Stimulated activated CD4-positive, alpha-beta T cell treated with anti-CD3 and anti-CD28 coated beads, Interleukin-1b, Interleukin-23, amount 100 ng/mL, for 1 hour (primary cell): ENCODE measurements at places on chromosomes 3 and 15.

- no peak for DNase-seq
Measured at GRCh38 chr3:78977073-78977472, 790.7 kb downstream of the ROBO1 start.

- DNase-seq = no peak
Measured at GRCh38 chr3:97417-98258, 98.9 kb upstream of the CHL1 start.

GRCh38 chr3:135084405-135084804 is 289.3 kb downstream of the EPHB1 start:
- no peak for DNase-seq

DNA sequence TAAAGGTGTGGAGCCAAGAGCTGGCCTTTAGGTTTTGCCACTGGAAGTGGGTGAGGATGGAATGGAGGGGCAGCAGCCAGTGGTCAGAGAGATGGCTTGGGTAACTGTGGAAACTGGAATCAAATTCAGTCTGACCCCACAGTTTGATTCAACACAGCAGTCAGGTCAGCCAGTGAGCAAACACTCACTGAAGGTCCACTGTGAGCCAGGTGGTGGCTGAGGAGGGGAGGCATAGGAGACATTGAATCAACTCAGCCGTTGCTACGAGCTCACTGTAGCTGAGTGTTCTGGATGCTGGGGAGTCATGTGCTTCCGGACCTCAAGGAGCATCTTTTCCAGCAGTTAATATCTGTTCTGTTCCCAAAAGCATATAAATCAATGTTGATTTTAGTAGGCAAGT is 37.5 kb downstream of the LPP start:
- no peak for DNase-seq

- DNase-seq = no peak
Measured at GRCh38 chr3:168085491-168086119, 10.1 kb downstream of the GOLIM4 start.

GRCh38 chr3:112048911-112049310 is 14.4 kb downstream of the TMPRSS7 start:
- no peak for DNase-seq

DNA sequence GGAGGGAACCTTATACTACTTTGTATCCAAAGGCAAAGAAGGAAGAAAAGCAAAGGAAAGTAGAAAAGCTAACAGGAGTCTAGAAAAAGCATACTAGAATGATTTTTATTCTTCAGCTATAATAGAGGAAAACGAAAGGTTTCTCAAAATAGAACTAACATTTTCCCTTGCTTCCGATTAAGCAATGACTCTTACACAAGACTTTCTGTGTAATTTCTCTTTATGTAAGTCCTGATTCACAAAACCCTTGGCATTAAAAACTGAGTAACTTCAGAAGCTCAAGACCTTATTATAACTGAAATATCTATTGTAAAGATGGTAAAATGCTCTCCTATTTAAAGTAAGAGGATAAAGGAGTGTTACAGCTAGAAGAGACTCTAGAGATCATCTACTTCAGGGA is 97.4 kb downstream of the DTWD1 start:
- DNase-seq = no peak

DNA sequence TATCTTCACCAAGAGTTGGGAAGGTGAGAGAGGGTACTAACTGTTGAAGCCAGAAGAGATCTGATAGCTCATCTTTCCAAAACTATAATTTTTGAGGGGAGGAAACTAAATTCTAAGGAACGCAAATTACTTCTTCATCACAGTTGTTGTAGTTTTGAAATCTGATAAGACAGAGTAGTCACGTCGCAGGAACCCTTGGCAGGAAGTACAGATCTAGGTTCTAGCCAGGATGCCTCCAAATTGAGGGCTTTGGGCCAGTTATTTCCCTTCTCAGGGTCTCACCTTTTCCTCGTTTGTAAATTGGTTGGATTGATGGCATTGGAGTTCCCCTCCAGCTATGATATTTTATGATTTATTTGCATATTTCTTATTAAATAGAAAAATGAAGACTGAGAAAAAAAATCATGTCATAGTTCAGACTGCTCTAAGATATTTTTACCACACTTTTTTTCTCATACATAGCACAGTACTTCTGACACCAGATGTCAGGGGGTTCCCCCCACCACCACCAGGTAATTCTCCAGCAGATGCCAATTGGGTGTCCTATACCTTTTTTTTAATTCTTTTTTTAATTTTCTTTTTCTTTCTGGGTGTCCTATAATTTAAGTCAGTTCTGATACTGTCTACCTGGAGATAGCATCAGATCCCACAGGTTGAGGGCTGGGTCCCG is 32.3 kb upstream of the APH1B start:
- DNase-seq = no peak

GRCh38 chr3:197417441-197417840 is 119.0 kb upstream of the DLG1 start:
- no peak for DNase-seq

DNA sequence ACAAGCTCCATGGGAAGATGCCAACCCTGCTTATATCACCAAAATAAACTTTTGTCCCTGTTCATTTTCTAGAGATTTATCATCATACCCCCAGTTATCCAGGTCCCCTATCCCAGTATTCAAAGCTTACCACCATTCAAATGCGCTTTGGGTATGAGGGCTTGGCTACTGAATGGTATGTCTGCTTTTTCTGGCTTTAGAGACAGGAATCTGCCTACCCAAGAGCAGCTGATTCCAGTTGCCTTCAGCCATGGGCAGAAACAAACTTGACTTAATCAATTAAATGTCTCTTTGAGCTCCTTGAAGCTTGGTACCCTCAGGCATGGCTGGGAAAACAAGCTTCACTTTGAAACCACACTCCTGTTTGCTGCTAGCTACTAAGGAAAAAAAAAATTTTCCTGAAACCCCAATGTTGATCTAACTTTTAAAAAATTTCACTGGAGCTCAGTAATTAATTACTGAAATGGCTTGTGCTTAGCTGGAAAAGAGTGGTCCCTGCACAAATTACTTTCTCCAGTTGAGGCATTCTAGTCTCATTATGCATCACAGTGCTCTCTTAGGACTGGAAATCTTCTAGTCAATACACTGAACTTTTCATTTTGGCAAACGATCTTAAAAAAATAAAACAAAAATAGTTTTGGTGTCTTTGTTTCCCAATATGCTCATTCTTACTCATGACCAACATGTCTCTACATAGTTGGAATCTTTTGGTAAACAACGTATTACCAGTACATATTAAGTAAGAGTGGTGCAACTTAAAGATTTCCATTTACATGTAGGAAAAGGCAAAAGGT is 242.8 kb downstream of the DTWD1 start:
- no peak for DNase-seq

- DNase-seq = no peak
Measured at GRCh38 chr15:96699871-96700401, 369.4 kb downstream of the NR2F2 start.
